Activated CD4-positive, alpha-beta T cell treated with anti-CD3 and anti-CD28 coated beads for 36 hours (primary cell): ENCODE measurements at places on chromosomes 2 and 18. TPM values are rescaled to one million over a fixed set of nuclear protein-coding genes. Genes with fewer than 3 reads are reported as not detected.

- DNase-seq: peak; percentile 11
Measured at GRCh38 chr2:181682026-181682789, 1.9 kb upstream of the NEUROD1 start.

DNA sequence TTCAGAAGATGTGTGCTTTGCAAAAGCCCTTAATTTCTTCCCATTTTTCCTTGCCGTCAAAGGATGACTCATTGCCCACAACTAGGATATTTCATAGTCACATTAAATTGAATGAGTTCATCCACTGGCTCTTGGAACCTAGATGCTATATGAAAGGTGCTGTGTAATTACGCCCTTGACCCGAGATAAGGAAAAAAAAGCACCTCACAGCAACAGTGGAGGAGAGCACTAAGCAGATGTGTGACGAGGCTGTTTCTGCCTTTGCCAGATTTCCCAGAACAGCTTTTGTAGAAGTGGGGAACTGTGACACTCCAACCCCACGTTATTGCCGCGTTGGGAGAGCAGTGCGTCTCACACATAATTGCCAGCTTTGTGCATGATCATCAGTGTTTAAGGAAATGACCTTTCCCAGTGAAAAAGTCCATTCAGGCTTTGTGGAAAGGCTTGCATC lies 33.3 kb upstream of the TMEM87B start:
- DNase-seq: no peak

The MBP gene
- total RNA-seq: 65.7 TPM

- no peak for DNase-seq
Measured at GRCh38 chr2:235116885-235117492, 165.2 kb downstream of the SH3BP4 start.

- peak; percentile 82 for DNase-seq
Measured at GRCh38 chr2:241309684-241310117, 5.8 kb downstream of the HDLBP start.

DNA sequence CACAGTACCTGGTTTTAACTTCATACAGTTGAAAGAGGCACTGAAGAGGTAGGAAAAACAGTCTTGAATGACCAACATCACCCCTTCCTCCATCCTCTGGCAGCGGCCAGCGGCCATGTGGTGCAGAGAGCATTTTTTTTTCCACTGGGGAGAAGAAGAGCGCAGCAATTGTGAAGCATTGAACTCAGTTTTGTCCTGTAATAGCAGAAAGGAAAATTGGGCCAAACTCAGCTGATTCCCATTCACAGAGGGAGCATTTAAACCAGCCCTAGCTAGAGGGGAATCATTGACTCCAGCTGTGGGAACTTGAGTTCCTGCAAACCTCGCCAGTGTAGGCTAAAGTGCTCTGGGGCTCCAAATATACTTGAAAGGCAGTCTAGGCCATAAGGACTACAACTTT lies 316.6 kb upstream of the CHST9 start:
- DNase-seq: no peak

The B3GNT7 gene
- total RNA-seq: not detected

GRCh38 chr2:164439885-164440284 lies 181.4 kb downstream of the GRB14 start:
- no peak for DNase-seq

DNA sequence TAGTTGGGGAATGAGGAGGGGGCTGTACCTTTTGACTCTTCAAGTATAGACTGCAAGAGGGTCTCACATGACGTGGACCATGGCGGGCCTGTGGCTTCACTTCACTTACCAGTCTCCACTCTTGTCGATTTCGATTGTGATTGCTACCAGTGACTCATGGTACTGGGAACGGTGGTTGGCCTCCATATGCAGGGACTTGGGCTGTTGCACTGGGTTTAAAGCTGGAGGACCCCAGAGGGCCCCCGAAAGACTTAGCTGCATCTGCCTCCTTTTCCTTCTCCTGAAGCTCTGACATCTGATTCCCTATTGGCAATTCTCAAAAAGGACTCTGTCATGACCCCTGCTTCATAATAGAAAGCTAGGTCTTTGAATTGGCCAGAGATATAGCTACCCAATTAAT lies 43.4 kb downstream of the HK2 start:
- DNase-seq: no peak

DNA sequence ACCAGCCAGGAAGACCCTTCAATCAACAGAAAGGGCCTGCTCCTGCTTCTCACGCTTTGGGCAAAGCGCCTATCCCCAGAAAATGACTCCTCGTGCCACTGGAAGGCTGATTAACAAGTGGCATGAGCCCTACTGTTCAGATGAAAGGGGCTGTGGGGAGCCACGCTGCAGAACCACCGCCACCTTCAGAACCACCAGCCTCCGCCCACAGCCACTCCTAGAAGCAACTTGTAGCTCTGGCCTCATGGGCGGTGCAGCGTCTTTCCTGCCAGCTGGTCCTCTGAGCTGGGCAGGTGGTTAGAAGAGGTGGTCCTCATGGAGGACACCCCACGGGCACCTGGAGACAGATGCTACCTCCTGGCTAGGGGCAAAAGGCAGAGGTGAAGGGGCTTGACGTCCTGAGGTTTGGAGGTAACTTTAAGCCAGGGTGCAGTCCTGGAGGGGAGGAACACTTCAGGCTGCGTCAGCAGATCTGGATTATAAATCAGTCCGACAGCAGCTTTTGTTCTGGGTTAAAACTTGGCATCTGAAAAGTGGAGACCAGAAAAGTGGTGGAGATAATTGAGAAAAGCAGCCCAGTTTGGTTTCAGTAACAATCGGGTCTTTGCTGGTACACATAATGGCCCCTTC lies 861 bp upstream of the SEMA4C start:
- peak; percentile 68 for DNase-seq

GRCh38 chr18:45059695-45060094 lies 379.0 kb downstream of the SETBP1 start:
- no peak for DNase-seq

The AQP12B gene
- not detected for total RNA-seq

The TTN gene
- total RNA-seq: 3.1 TPM

The SLC19A3 gene
- total RNA-seq: not detected

DNA sequence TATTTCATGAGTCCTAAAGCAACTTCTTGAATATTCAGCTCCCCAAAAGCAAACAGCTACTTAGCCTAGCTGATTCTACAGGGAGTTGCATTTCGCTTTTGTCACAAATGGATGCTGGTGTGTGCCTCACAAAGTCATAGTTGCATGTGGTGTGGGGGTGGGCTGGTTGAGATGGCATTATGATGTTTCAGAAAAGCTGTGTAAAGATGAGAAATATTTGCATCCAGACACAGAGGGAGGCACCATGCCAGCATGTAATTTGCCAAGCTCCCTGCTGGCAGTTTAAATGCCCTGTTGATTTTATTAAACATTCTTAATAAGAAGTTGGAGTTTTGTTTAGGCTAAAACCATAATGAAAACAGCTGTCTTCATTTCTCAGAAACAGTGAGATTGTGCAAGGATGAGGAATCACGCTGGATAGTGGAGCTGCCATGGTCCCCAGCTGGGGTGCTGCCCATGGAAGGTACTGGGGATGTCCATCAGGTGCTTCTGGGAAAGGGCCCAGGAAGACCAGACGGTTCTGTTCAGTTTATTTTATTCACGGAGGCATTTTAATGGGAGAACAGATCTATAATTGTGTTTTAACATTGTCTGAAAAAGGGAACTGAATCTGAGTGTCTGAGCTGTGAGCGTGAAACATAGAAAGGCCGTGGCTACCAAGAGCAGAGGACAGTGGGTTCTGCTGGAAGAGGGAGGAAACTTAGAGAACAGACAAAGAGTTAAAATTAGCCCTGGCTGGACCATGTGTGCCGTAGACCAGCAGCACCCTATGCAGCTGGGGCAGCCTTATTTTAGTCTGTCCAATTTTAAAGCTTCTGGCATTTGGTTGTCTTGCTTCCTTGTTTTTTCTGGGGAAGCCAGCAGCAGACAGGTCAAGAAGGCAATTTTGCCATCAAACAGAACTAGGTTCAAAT lies 177.1 kb downstream of the FAM210A start:
- no peak for DNase-seq

The KYNU gene
- not detected for total RNA-seq

- no peak for DNase-seq
Measured at GRCh38 chr2:26455670-26456439, 22.1 kb downstream of the OTOF start.

DNA sequence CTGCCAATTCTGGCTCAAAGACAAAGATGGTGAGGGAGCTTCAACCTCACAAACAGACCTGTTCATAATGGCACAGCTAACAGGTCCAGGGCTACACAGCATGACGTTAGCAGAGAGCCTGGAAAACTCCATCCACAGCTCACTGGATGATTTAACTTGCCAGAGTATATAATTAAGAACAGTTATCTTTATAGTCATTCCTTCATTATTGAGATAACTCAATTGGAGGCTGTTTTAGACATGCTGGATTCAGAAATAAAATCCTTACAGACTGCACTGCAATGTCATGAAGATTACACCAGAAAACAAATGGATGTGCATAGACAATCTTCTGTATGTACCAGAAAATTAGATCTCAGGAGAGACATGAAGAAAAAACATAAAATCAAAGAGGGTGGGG lies 55.1 kb upstream of the LYPD1 start:
- no peak for DNase-seq
